ENCODE measurements at places on chromosomes 2 and 18.
A peak's percentile ranks its signal among the peaks of the same experiment; 100 is the strongest.

GRCh38 chr2:33516456-33516995 is 40.1 kb downstream of the RASGRP3 start:
- DNase-seq: no peak

- no peak for DNase-seq
Measured at GRCh38 chr2:151007365-151007764, 254.3 kb downstream of the RBM43 start.

GRCh38 chr2:193240752-193241151 is 1046.0 kb upstream of the TMEFF2 start:
- no peak for DNase-seq

DNA sequence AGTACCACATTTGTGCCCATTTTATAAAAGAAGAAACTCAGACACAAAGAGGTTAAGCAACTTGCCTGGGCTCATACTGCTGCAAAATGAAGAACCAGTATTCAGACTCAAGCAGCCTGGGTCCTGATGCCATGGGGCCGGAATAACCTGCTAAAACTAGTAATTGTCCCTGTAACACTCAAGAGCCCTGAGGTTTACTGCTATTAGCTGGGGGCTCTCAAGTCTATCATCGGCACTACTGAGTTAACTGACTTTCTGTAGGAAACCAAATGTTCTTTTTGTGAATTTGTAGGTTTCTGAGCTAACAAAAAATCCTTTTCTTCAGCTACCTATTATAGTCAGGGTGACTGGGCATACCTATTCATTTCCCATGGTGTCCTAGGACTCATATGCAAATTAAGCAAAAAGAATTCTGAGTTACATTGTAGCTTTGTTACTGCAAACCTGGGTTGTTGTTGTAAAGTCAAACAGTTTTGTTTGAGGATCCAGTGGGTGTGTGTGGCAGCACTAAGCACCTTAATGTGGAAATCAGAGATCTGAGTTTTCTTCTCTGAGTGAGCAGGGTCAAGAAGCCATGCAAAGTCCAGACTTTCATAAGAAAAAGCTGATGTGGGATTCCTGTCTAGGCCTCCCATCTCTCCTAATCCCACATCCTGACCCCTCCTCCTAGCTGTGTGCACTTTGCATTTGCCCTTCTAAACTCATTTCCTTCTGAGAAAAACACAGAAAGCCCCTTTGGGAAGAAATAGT is 72.4 kb upstream of the TNP1 start:
- no peak for DNase-seq

- DNase-seq: no peak
Measured at GRCh38 chr2:241029599-241030332, 31.3 kb downstream of the SNED1 start.

DNA sequence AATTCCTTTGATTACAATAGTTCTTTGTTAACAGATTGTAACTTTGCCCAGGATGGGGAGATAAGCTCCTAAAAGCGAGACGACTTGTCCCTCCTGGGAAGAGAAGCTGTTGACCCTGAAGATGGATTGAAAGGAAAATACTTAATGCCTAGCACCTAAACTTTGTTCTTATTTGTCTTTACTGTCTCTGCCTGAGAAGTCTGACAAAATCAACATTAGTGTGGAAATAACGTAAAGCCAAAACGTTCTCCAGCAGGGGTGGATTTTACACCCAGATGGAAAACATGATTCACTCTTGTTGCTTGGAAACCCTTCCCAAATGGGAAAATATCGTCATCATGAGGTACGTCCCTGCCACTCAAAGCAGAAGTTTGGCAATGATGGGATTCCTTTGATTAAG is 450.1 kb downstream of the SLC4A3 start:
- peak; percentile 24 for DNase-seq

- no peak for DNase-seq
Measured at GRCh38 chr2:129160879-129161278, 818.6 kb upstream of the RAB6C start.

GRCh38 chr18:47343291-47343690 is 91.8 kb upstream of the SKOR2 start:
- DNase-seq: peak; percentile 23

- peak; percentile 23 for DNase-seq
Measured at GRCh38 chr2:54945391-54946219, 104.6 kb downstream of the RTN4 start.

DNA sequence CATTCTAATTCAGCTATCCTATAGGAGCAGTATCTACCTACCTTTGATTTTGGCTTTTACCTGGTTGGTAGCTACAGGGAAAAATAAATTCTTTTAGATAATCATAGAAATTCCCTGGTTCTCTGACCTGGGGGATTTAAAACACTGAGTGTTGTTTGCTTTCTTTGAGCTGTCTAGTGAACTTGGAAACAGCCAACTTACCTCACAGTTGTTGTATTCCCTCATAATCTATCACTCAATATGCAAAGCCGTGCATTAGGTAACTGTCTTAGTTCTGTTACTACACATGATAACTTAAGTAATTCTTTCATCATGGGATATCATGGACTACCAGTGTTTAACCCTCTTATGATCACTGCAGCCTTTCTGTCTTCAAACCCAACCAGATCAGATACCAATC is 127.8 kb downstream of the TTC27 start:
- no peak for DNase-seq

DNA sequence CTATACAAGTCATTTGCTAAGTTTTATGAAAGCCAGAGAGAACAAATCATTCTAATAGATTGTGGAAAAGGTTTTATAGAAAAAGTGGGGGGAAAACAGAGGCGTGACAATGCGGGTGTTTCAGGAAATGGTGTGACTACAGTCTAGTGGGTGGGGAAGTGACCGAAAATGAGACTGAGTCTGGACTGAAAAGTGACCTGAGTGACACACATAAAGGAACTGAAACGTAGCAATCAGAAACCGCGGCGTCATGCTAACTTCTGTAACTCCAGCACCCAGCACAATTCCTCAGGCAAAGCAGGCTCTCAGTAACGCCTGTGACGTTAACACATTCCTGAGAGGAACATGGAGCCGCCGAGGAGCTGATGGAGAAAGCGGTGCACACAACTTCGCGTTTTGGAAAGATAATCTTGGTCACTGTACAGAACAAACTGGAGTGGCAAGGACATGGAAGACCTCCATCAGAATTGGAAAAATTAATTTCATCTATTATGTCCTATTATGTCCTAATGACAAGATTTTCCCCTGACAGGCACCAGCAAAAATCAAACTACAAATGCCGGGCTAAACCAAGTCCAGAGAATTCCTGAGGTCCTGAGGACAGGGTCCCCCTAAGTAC is 1.4 kb upstream of the CD226 start:
- DNase-seq: no peak

- DNase-seq: no peak
Measured at GRCh38 chr2:205199165-205199850, 483.0 kb upstream of the NRP2 start.

GRCh38 chr2:9914384-9915065 is 37.0 kb upstream of the GRHL1 start:
- no peak for DNase-seq

GRCh38 chr2:178700136-178700535 is 107.1 kb downstream of the TTN start:
- DNase-seq: no peak

GRCh38 chr2:202014759-202015211 is 18.9 kb upstream of the FZD7 start:
- no peak for DNase-seq

DNA sequence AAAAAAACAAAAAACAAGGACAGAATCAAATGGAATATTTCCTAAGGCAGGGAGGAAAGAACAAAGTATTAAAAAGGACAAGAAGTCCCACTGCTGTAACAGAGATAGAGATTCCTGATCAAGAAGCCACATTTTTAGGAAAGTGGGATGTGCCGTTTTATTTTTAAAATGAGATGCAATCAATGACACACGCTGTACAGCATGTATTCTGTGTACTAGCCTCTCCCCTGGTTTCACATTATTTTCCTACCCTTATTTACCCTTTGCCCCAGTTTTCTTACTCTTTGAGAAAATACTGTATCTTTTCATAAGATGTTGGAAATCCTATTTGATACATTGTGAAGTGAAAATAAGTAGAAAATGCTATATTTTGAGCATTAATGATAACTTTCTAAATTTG is 45.8 kb downstream of the E2F6 start:
- DNase-seq: no peak

DNA sequence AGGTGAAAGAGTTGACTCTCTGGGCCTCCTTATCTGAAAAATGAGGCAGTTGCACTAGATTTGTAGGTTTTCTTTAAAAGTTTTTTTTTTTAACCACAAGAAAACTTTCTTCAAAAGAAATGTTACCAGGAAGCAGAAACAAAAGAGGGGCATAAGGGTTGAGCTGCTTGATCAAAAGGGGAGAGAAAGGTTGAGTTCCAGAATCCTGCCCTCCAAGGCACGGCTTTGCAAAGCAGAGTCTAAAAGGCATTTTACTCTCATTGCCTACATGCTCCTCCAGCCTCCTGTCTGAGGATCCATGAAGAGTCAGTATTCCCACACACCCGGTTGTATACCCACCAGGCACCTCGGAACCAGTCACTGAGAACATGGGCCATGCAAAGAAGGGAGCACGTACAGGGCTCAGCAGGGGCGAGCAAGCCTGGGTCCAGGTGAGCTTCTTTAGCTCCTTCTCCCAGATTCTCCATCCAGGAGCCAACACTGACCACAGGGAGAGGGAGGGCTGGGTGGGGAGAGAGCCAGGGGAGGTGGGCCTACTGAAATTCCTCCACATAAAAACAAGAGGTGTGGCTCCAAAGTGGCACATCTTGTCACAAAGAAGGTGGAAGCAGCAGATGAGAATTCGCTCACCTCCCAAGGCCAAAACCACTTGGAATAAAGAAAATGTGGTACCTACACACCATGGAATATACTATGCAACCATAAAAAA is 116.0 kb upstream of the EPC2 start:
- no peak for DNase-seq

GRCh38 chr2:44226753-44227152 is 48.5 kb upstream of the SLC3A1 start:
- no peak for DNase-seq

GRCh38 chr2:209305026-209305425 is 118.8 kb upstream of the MAP2 start:
- no peak for DNase-seq

DNA sequence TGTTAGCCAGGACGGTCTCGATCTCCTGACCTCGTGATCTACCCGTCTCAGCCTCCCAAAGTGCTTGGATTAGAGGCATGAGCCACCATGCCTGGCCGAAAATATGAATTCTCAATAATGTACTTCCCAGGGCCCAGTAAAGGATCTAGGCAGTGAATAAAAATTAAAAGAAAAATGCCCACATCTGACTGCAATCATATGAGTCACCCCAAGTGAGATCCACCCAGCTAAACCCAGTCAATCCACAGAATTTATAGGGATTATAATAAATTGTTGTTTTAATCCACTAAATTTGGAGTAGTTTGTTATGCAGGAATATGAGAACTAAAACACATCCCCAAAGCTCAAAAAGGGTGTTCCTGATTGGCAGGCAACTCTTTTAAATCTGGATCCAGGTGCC is 93.5 kb upstream of the STK39 start:
- DNase-seq: no peak

DNA sequence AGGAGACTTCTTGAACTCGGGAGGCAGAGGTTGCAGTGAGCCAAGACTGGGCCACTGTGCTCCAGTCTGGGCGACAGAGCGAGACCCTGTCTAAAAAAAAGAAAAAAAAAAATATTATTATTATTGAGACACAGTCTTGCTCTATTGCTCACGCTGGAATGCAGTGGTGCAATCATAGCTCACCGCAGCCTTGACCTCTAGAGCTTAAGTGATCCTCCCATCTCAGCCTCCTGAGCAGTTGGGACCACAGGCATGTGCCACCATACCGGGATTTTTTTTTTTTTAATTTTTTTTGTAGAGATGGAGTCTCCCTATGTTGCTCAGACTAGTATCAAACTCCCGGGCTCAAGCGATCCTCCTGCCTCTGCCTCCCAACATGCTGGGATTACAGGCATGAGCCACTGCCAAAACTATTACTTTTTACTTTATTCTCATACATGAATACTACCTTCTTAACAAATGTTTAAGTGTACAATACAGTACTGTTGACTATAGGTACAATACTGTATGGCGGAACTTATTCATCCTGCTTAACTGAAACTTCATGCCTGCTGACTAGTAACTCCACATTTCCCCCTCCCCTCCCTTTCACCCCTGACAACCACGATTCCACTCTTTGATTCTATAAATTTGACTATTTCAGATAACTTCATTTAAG is 15.5 kb downstream of the FBXO11 start:
- no peak for DNase-seq

GRCh38 chr18:31267823-31268481 is 50.0 kb upstream of the DSG1 start:
- DNase-seq: no peak

DNA sequence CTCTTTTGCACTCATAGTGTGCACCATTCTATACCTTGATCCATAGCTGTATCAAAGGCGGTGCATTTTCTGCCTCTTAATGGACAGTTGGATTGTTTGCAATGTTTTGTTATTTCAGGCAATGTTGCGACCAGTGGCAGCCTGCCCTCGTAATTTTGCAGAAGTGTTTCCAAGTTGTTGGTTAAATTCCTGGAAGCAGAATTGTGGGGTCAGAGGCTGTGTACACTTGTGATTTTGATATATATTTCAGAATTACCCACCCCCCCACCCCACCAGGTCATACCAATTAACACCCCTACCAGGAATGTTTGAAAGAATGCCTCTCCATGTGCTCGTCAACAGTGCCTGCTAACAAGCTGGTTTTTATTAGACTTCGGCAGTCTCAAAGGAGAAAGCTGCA is 32.4 kb upstream of the IL1R1 start:
- DNase-seq: no peak

DNA sequence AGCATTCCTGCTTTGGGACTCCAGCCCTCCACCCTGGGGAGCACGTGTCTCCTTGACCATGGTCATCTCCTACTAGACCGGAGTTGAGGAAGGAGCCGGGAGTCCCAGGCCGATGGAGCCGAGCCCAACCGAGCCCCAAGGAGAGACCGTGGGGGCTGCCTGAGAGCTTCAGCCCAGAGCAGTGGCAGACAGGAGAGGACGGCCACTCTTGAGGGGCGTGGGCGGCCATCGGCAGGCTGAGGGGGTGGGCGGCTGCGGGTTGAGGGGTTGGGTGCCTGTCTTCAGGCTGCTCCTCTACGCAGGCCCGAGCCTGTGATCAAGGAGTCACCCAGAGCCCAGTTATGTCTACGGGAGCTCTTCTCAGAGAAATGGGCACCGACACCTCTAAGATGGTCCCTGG is 158.7 kb downstream of the PXDN start:
- DNase-seq: no peak

- DNase-seq: no peak
Measured at GRCh38 chr18:62977512-62977911, 262.2 kb downstream of the PHLPP1 start.

DNA sequence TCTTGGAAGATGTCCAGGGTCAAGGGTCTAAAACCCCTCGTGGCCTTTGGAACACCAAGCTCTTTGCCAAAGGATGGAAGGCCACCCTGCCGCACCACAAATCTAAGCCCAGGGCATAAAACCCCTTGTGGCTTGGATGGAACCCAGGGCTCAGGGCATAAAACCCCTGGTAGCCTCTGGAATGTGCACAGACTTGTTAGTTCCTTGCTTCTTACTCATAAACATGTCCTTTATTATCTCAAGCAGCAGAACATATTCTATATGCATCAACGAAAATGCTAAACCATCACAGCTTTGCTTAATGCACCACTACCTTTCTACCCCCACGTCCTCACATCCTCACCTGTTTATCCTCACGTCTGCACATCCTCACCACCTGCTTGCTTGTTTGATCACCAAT is 998.0 kb downstream of the DSC3 start:
- DNase-seq: no peak

Data from AG04449 (cell line).